ENCODE measurements at places on chromosomes 16 and 17. TPM values are rescaled to one million over a fixed set of nuclear protein-coding genes. Genes with fewer than 3 reads are reported as not detected.
A peak's percentile ranks its signal among the peaks of the same experiment; 100 is the strongest.

DNA sequence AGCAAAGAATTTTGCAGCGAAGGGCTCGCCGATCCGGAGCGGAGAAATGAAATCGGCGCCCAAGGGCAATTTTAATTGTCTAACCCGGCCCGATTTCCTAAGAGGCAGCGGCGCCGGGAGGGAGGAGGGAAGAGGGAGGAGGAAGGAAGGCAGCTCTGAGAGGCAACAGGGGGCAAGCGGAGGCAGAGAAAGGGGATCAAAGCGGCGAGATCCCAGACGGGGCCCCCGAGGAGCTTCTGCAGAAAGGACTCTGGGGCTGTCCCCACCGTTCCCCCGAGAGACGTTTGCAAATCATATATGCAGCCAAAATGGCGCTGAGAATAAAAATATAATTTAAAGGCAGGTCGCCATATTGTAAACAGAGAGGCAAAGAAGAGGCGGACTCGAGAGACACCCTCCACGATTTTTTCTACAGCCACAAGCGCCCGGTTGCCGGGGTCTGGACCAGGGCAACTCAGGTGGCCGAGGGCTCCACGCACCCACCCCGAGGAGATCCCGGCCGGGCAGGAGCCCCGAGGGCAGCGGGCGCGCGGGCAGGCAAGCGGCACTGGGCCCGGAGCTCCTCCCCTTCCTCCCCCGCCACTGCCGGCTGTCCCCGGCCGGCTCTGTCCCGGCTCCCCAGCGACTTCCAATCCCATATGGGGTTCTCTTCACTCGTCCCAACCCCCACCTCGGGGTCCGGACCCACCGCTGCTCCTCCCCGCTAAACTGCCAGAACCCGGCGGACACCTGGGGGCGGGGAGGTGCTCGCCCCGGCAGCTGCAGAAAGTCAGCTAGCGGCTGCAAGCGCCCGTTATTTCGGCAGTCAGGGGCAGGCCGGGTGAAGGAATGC is 1.9 kb downstream of the PHF12 start:
- peak; percentile 62 for DNase-seq

The CCL11 gene
- total RNA-seq, result not detected

The TP53TG3 gene
- not detected for total RNA-seq

- peak; percentile 55 for DNase-seq
These were observed 10.9 kb downstream of the HAPSTR1 start for GRCh38 chr16:9102379-9102778.

DNA sequence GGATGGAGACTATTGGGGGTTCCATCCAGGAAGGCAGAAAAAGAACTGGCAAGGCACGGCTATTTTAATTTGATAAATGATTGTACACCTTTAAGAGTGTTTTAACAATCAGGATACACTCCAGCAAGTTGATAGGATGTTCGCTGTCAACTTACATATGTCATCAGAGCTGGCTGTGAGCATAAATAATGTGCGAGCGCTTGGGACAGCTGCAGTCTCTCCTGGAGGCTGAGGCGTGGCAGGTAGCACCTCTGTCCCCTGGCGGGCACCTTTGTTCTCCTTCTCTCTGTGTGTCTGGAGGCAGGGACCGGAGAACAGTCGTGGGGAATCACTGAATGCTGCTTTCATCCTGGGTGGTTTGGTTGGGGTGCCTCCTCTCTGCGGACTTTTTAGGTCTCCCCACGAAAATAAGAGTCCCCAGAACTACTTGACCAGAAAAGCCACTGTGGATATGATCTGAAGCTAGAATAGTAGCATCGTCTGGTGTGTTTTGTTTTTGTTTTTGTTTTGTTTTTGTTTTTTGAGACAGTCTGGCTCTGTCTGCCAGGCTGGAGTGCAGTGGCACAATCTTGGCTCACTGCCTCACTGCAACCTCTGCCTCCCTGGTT is 9.4 kb downstream of the BAHCC1 start:
- no peak for DNase-seq

The RCVRN gene
- not detected for total RNA-seq

- DNase-seq, result no peak
These were observed 205.1 kb upstream of the MAF start for GRCh38 chr16:79805621-79806020.

GRCh38 chr17:81393684-81394376 is 1.4 kb upstream of the BAHCC1 start:
- DNase-seq, result peak; percentile 100

- DNase-seq, result no peak
These were observed 12.7 kb upstream of the ARHGAP23 start for GRCh38 chr17:38415250-38416194.

- DNase-seq, result no peak
These were observed 63.3 kb downstream of the NOG start for GRCh38 chr17:56656701-56657327.

DNA sequence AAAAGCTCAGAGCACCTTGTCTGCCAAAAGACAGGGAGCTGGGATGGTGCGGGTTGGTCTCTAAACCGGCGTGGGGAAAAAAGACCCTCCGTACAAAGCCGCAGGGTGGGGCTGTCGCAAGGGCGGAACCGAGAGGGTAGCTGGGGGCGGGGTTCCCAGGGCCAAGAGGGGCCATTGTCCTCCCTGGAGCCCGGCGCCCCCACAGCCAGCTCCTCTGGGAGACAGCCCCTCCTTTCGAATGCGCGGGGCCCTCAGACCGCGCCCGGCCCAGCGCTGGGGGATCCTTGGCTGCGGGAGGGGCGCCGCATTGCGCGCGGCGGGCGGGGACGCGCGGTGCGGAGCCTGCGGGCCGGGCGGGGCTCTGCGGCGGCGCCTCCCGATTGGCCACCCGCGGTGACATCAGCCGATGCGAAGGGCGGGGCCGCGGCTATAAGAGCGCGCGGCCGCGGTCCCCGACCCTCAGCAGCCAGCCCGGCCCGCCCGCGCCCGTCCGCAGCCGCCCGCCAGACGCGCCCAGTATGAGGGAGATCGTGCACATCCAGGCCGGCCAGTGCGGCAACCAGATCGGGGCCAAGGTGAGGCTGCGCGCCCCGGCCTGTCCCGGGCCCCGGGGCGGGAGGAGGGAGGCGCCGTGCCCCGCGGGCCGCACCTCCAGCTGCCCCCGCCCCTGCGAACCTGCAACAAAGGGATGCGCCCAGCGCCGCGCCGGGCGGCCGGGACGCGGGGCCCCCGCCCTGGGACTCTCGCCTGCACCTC is at the start of gene TUBB3:
Gene TUBB3, plus strand, starts transcription at position 459 of the 756 bp plus-strand sequence. Its CDS starts 60 bp downstream, at position 519.
- DNase-seq, result peak; percentile 91

DNA sequence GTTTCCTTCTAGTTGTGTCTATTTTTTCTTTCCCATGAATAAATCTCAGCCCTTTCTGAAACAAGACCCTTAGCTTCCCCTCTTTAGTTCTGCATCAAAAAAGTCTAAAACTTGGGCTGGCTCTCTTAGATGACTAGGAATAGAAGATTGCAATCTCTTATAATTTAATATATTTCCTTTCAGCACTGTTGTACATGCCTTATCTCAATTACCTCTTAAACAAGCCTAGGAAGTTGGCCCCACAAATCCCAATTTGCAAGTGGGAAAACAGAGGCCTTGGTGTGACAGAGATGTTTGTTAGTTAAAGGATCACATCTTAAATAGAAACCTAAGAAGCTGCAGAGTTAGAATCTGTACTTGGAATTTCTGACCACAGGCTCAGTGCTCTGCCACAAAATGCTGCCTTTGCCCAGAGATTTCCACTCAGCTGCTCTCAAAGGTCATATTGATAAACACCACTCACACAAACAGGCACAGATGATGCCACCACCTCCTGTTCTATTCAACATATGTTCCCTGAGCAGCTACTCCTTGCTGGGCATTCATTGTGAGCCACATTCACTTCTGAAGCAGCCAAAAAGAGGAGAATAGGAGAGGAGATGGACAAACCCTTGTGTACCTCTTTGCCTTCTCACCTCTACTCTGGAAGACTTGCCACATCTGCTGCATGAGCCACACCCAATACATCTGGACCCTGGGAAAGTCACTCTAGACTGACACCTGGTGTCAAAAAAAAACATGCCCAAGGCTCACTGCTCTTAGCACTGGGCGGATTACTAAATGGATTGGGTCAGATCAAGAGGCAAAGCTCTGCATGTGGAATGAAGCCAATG is 5.5 kb downstream of the CCDC182 start:
- DNase-seq, result no peak

DNA sequence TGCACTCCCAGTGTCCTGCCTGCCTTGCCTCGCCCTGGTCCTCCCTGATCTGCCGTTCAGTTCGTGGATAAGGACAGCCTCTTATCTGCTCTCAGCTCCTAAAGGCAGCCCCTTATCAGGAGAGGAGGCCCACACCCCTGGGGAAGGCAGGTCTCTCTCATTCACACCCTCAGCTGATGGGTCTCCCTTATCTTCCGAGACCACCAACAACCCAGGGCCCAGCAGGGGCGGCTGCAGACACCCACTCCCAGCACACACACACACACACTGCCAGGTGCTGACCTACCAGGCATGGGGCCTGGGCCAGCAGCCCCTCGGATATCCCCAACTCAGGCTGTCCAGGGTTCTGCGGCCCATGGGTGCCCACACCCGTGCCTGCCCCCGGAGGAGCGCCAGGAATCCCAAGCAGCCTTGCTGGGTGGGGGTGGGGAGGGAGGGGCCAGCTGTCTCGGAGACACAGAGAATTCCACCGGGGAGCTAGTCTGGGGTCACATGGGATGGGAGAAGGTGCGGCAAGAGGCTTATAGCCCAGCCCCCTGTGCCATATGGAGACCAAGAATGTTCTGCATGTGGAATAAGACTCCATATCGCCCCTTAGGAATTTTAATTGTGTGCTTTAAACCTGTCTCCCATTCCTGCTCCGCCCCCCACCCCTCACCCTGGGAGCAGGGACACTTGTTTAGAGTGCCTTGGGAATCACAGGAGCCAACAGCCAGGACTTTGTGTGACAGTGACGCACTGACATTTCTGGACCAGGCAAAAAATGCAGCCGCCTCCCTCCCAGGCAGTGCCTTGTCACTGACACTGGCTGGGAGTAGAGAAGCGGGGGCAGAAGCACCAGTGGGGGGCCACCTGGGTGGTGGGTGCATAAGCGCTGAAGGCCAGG is 41.9 kb upstream of the EMP2 start:
- DNase-seq, result no peak

The PITPNM3 gene
- 6.0 TPM for total RNA-seq

All from SJSA1 (cell line).